Forelimb muscle (tissue), 1 donor: ENCODE measurements at places on chromosomes 1 and 21. TPM values are rescaled to one million over a fixed set of nuclear protein-coding genes. Genes with fewer than 3 reads are reported as not detected.

- DNase-seq: no peak
These were observed 19.1 kb upstream of the LYST start for GRCh38 chr1:235885655-235886262.

GPR157 gene
- 0.68 TPM for polyA plus RNA-seq

FCN3 gene
- 0.32 TPM for polyA plus RNA-seq

DNA sequence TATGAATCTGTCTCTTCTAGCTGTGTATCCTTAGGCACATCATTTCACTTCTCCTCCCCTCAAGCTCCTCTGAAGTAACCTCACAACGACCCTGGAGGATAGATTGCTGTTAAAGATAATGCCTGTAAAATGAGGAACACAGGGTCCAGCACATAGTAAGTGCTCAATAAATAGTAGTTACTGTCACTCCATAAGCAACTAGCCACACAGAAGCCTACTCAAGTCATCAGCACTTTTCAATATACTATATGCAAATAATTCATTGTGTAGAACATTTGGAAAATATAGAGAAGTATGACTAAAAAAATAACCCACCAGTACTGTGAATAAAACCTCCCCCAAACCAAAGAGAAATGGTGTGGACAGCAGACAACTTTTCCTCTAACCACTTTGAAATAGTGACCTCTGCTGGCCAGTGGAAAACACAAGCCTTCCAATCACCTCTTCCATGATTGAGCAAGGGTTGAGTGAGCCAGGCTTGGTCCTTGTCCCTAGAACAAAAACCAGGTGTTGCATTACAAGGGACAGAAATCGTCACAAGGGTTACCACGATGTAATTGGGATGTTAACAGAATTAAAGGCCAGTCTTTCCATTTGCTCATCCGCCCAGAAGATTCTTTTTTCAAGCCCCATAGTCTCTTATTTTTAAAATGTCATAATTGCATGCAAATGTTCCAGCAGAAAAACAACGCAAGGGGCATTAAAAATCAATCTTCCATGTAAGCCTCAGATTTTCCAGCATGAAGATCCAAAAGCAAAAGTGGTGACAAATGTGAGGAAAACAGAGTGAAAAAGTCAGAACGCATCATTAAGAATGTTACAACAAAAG is 15.7 kb upstream of the GLIS1 start:
- no peak for DNase-seq

DNA sequence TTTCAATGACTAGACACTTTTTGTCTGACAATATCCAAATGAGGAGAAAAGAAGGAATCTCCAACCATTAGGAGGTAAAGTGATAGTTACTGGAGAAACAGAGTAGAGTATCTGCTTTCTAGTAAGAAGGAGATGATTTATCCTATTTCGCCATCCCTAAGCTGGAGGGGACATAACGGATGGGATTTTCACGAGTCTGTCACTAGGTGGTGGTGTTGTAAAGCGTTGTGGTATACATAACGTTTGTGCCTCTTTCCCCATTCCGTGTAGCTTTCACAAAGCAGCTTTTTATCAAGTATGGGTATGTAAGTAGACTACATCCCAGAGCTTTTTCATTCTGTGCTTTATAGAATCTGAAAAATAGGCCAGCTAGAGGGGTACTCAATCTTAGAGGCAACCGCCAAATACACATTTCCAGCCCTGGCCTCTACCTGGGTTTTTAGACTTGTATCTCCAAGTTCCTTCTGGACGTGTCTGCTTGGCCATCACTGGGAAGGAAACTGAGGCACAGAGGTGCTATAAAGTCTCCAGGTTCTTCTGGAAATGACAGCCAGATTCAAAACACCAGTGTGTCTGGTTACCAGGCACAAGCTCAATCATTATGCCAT is 33.3 kb upstream of the FAM3B start:
- DNase-seq: peak; percentile 68

LIPI gene
- 0.19 TPM for polyA plus RNA-seq

- no peak for DNase-seq
These were observed 4.9 kb upstream of the KCNE2 start for GRCh38 chr21:34358866-34359265.

- DNase-seq: no peak
These were observed 85.3 kb downstream of the PLXNA2 start for GRCh38 chr1:208158640-208159554.

GRCh38 chr1:198699167-198700015 is 60.6 kb downstream of the PTPRC start:
- no peak for DNase-seq

GRCh38 chr1:206859082-206859521 is 6.3 kb upstream of the IL20 start:
- no peak for DNase-seq
